ENCODE measurements at places on chromosomes 6 and 20.

GRCh38 chr6:142474531-142475289, 172.9 kb downstream of the ADGRG6 start:
- no peak for DNase-seq

DNA sequence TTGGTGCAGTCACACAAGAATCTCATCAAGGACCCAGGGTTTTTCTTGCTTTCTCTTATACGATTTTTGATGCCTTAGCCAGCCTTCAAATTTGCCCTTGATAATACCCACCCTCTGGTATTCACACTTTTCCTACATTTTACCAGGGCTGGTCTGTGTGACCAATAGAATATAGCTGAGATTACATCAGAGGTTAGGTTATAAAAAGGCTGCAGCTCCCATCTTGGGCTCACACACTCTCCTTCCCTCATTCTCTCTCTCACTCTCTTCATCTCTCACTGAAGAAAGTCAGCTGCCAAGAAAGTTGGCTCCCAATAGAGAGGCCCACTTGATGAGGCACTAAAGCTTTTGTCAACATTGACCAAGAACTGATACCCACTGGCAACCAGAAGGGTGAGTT, 4.1 kb upstream of the PNPLA1 start:
- DNase-seq = no peak

GRCh38 chr20:49858076-49858585, 45.5 kb downstream of the SLC9A8 start:
- no peak for DNase-seq

- no peak for DNase-seq
Observed at GRCh38 chr6:44245391-44245911, 1.4 kb upstream of the HSP90AB1 start.

- DNase-seq = no peak
Observed at GRCh38 chr6:62285612-62286469, at the start of gene KHDRBS2. TSS of gene KHDRBS2 (minus strand) at chr6:62286225.

DNA sequence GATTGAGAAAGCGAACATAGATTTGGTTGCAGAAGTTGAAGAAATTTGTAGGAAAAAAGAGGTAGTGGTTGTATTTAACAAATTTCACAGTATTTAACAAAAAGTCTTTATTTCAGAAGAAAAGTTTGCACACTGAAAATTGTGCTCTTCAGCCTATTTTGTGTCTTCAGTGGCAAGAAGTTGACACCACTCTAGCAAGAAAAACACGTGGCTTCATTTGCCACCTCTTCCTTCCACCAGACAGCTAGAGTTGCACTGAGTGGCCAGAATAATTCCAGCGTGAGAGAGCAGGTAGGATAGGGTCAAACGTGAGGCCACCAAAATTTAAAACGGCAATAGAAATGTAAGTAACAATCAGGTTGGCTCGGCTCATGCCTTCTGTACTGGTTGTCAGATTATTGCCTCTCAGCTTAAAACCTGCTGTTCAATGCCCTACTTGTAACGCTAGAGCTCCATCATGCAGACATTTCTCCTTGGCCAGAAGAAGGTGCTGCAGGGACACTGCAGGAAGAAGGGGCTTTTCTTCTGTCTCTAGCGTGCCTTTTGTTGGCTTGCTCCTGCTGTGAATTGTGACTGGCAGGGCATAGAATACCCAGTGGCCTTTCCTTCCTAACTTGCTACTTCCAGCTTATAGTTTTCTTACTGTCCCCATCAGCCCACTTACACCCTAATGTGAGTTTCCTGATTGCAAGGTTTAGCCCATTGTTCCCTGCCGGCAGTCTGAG, 12.1 kb downstream of the TRAPPC3L start:
- no peak for DNase-seq

DNA sequence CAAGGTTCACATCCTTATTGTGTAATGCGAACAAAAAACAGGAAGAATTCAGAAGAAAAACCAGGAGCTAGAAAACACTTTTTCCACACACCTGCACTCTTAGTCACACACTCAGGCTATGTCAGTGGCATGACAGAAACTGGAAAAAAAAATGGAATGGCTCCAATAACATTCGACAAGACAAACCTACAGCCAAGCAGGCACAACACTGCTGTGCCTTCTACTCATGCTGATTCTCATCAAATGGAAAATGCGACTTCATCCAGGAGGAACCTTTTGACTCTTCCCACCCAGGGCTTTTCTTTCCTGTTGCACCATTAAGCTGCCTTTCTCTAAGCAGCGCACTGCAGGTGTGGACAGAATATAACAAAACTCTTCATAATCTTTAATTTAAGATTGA, 163.2 kb upstream of the BTBD3 start:
- DNase-seq = peak; percentile 49

GRCh38 chr6:35624341-35625070, 64.2 kb downstream of the FKBP5 start:
- DNase-seq = no peak

DNA sequence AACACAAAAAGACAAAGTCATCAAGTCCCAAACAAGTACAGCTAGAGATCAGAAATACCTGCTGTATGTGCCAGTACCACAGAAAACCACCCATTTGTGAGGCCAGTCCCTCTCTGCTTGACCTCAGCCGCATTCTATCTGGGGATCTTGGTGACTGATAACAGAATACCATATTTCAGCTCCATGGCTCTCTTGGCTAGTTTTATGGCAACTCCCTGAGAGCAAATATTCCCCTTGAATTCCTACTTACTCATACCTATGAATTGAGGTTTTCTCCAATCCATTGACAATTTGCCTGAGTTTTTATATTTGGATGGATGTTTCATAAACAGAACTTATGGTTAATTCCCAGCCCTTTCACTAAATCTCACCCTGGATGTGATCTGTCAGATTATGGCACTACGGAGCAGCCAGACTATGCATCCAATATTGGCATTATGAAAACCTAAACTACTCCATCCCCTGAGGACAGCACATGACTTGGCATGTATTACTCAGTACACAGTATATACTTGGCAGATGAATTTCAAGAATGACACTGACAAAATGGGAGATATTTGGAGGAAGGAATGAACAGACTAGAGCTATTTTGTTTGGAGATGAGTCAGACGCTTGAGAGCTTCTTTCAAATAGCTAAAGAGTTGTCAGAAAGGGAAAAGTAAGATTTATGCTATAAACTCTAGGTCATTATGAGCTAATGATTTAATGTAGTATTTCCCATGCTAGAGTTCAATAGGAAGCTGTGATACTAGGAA, 95.7 kb downstream of the PRDM1 start:
- peak; percentile 90 for DNase-seq

GRCh38 chr6:25878721-25879322, 4.8 kb upstream of the SLC17A3 start:
- no peak for DNase-seq

- no peak for DNase-seq
Observed at GRCh38 chr20:49104365-49104648, 58.2 kb downstream of the CSE1L start.

DNA sequence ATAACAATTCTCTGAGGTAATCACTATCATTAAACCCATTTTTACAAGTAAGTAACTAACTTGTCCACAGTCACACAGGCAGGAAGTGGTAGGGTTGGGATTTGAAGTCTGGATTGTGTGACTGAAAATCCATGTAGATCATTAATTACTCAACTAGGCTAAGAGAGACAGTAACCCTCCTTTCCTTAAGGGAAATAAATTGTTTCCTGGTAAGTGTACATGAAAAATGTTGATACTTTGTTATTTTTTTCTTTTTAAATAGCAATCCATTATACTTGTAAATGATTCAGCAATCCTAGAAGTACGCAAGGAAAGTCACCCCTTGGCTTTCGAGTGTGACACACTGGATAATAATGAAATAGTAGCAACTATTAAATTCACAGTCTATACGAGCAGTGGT, 11.6 kb downstream of the SPACA1 start:
- DNase-seq = no peak

GRCh38 chr6:130760006-130760405, 67.2 kb upstream of the SMLR1 start:
- peak; percentile 51 for DNase-seq

DNA sequence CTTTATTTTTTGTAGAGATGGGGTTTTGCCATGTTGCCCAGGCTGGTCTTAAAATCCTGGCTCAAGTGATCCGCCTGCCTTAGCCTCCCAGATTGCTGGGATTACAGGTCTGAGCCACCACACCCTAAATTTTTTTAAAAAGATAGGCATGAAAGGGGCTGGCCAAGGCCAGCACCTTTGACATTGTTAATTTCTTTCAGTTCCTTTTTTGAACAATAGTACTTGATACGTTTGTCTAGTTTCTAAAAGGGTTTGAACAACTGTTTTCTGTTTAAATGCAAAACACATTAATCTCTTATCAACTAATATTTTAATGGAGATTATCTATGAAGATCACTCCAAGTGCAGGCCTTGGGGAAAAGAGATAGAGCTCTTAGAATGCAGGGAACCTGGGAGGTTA, 37.6 kb upstream of the PTPRK start:
- no peak for DNase-seq

- DNase-seq = no peak
Observed at GRCh38 chr6:94478133-94479005, 1059.0 kb upstream of the EPHA7 start.

DNA sequence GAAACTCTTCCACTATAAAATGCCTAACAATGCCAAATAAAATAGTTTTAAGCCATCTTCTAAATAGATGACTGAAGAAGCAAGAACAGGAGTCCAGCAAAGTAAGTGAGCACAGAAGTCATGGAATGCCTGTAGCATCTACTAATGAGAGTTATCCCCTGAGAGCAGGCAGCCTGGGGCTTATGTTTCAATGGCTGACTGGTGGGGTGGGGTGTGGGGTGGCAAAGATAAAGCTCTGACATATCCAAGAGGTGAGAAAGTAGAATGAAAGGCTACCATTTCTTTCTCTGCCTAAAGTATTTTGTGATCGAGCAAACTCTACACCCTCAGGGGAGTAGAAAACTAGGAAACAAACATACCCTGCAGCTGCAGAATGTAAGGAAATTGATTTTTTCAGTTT, 348.8 kb downstream of the TFAP2B start:
- no peak for DNase-seq

DNA sequence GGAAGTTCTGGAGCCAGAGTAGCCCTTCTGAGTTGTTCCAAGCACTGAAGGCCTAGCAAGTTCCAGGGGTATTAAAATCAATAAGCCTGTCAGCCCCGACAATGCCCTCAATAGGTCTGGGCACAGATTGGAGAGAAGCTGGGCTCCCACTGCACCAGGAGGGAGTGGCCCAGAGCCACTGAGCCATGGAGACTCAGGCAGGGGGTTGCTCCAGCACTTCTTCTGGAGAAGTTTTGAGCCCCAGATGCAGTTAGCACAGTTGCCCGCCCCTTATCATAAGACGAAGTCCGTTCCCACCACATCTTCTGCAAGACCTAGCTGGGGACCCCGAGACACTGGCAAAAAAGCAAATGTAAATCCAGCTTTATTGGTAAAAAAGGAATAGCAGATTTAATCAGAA, 13.0 kb downstream of the DEFB132 start:
- no peak for DNase-seq

DNA sequence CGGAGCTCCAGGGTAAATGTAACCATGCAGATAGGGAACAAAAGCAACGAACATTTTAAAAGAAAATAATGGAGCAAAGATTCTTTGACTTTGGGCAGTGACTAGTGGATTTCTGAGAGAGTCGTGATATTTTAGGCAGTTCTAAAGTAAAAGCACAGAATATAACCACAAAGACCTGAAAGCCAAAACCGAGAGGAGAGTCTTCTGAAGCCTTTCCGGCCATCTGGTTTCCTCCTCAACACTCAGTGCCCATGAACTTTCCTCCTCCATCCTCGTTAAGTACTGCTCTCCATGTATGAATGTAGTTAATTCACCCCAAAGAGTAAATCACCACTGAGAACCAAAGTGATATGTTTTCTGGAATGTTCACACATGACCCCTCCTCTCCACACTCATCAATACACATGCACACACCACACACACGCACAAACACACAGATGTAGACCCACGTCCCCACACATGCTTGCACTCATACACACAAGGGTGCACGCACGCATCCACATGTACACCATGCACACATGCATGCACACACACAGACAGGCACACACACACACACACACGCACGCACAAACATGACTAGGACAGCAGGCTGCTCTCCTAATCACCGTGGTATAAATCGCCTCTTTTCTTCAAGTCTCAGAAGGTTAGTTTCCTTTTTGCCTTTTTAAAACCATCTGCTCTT, 109.5 kb downstream of the MYLK4 start:
- DNase-seq = no peak

DNA sequence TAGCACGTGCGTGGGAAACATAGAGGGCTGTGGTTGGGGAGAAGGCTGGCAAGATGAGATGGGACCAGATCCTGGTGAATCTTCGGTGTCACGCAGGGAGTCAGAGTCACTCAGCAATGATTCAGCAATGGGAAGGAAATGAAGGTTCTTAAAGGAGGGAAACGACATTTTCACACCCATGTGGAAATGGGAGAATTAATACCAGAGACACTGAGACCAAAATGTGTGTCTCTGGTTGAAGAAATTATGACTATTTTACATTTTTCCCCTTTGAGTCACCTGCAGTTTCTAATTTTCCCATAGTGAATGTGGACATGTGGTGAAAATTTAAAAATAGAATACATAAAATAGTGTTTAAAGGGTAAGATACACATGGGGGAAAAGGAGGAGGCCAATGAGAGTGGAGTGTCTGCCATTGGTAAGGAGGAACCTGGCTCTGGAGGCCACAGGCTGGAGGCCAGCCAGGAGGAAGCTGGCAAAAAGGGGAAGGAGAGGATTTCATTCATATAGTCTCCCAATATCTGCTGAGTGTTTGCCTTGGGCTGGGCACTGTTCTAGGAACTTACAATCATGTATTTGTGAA, 17.5 kb downstream of the NRN1 start:
- no peak for DNase-seq

DNA sequence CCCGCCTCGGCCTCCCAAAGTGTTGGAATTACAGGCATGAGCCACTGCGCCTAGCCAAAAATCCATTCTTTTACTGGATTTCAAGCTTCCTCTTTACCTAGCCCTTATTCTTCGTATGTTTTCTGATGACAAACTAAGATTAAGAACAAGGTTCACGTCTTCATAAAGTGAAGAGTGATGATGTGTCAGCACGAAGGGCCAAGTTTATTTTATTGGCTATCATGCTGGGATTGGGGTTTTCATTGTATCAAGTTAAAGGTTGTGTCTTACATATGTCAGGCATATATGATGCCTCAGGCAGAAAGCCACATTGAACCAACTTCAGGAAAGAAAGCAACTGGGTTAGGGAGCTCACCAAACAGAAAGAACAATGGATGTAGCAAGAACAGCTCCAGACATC, 19.7 kb upstream of the SLC17A3 start:
- no peak for DNase-seq

GRCh38 chr20:34943808-34944567, 11.6 kb downstream of the GSS start:
- no peak for DNase-seq

DNA sequence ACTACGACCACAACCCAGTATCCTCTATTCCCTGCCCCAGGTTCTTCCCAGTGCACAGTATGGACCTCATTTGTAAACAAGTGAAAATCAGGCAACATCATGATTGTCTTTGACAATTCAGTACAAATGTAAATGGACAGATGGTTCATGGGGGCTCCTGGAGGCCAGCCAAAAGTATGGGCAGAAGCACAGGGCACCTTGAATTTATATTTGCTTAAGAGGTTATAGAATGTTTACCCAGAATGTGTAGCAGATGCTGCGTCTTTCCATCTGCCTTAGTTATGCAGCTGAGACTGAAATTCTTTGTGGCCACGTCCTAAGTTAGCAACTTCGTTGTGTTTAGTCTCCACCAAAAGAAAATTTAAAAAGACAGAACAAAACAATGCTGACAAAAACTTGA, 559.6 kb upstream of the NRSN1 start:
- DNase-seq = no peak

GRCh38 chr20:63579017-63579694, 5.1 kb upstream of the HELZ2 start:
- DNase-seq = no peak

- peak; percentile 24 for DNase-seq
Observed at GRCh38 chr6:90107771-90108282, 188.8 kb downstream of the BACH2 start.
